Glomerular endothelial cell (primary cell): ENCODE measurements at places on chromosomes 11 and 22. TPM values are rescaled to one million over a fixed set of nuclear protein-coding genes. Genes with fewer than 3 reads are reported as not detected.

Gene DGCR6L
- 67.4 and 67.8 TPM in 2 replicates for total RNA-seq

Gene HTR3B
- total RNA-seq = not detected in 2 replicates

GRCh38 chr11:88620568-88621130 is 283.1 kb upstream of the CTSC start:
- DNase-seq = no peak

- no peak for DNase-seq
Measured at GRCh38 chr11:60914633-60915247, 782 bp downstream of the TMEM109 start.

- DNase-seq = no peak
Measured at GRCh38 chr11:126465573-126466188, 110.2 kb downstream of the ST3GAL4 start.

DNA sequence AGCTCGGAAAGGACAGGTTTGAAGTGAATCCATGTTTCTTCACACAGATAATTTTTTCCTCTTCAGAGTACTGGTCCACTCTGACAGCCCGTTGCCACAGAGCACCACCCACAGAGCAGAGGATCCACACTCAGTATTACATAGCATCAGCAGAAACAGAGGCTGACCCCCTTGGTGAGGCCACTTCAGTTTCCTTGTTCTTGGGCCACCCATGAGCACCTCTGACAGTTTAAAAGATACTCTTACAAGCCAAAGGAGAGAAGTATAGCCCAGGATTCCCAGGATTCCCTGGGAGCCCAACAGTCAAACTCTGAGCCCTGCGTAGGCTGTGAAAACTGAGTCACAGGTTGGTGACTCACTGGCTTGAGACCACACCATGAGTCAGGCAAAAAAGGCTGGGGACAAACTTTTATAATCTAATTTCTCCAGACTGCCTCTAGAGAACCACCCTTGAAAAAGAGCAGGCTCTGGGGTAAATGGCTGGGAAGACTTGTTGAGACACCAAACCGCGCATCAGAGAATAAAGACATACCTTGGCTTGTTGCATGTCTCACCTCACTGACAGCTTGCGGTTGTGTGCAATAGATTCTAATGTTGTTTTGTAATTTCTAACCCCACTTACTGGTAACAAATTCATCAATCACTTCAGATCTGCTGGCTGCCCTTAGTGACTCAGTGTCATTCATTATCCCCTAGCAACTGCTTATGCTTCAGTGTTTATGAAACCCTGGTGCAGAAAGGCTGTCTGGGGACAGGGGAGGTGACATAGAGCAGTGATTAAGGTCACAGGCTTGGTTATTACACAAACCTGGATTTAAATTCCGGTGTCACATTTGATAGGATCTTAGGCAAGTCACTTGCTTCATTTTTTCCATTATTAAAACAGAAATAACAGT is 56.9 kb upstream of the PRSS23 start:
- peak; percentile 84 for DNase-seq

- DNase-seq = no peak
Measured at GRCh38 chr11:77199137-77199745, 71.2 kb downstream of the MYO7A start.

GRCh38 chr22:49535126-49535525 is 292.5 kb downstream of the BRD1 start:
- DNase-seq = no peak

DNA sequence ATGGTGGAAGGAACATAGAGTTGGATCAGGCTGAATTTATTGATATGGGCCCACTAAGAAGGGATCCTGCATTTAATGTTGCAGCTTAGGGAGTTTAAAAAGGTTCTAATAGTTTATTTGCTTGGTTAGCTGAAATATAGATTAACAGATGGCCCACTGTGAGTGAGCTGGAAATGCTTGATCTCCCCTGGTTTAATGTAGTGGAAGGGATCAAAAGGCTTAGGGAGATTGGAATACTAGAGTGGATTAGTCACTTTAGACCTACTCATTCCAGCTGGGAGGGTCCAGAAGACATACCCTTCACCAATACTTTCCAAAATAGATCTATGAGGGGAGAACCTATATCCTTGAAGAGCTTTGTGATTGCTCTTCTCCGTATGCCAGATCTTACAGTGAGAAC is 130.1 kb upstream of the ZC3H12C start:
- no peak for DNase-seq

DNA sequence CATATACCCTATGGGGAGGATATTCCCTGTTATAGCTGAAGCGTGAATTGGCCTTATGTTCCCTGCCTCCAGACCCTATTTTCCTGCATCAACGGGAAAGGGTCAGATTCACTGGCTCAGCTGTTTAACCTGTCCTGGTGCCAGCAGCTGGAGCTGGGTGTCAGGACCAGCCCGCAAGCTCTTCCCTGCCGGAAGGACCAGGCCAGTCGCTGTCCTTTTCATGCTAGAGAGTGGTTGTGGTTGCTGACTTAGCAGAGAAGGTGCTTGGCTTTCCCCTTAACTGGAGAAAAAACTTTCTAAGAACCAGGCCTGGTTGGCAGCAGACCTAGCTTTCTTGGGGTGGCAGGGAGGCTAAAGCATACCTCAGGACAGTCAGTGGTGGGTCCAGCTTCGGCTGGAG is 5.2 kb upstream of the SREBF2 start:
- no peak for DNase-seq

DNA sequence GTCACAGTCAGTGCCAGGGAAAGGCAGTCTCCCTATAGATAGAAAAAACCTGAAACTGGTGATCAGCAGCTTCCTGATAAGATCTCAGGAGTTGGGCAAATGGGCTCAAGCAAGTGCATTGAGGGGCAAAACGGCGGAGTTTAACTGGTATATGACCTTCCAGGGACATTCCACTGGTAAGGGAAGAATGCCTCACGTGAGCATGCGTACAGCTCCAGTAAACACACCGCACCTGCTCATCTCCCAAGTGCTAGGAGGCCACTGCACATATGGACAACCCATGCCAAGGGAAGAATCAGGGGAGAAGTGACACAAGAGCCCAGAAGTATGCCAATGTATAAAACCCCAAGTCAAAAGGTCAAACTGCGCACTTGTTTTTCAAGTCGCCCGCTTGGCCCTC is 11.6 kb downstream of the HEPHL1 start:
- DNase-seq = no peak

DNA sequence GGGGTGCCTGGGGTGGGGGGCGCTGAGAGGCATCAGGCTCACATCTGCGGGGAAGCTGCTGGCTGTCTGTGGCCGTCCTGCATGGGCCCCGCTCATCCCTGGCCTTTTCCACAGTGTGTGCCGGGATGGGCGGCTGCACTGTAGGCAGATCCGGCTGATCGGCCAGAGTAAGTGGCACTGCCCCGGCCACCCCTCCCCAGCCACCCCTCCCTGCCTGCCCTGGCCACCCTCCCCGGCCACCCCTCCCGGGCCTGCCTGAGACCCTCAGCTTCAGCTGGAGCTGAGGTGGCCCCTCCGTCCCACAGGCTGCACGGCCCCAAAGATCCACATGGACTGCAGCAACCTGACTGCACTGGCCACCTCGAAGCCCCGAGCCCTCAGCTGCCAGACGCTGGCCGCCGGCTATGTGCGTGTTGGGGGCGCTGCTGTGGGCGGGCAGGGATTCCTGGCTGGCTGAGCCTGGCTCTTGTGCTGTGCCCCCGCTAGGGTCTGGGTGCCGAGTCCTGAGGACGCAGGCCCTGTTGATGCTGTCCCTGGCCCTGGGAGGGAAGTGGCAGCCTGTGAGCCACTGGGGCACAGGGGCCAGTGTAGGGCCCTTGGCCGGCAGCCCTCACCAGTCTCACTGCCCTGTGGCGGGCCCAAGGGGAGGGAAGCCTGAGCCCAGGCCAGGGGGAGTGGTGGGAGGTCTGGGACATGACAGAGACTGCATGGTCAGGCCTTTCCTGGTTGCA is 10.9 kb downstream of the MUC2 start:
- DNase-seq = no peak
